ENCODE measurements at places on chromosomes 16 and 17. TPM values are rescaled to one million over a fixed set of nuclear protein-coding genes. Genes with fewer than 3 reads are reported as not detected.

GPR142 gene
- 0.64 TPM for total RNA-seq

- no peak for DNase-seq
Measured at GRCh38 chr16:89811321-89811720, 5.1 kb downstream of the FANCA start.

DNA sequence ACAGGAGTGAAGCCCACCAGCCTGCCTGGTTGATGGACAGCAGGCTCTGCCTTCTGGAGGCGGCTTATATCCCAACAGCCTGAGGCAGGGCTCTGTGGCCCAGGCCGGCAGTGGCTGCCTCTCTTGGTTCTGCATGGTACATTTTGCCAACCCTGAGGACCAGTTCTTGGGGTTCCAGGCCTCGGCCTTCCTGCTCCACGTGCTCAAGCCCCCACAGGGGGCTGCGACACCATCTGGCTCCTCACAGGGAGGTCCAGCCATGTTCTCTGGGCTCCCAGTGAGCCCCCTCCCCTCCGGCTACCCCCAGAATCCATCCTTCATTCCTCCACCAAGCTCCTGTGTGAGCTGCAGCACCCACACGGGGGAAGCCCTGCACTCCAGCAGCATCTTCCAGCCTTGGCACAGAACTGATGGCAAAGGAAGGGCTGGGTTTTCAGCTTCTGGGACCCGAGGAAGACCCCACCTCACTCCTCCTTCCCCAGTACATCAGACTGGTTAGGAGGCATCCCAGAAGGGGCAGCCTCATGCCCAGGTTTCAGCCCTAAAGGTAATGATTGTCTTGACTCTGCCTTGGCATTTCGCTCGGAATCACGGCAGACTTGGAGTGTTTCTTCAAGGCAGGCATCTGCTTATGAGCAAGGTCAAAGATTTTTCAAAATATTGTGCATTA lies 231.2 kb downstream of the CPPED1 start:
- DNase-seq = no peak

- DNase-seq = no peak
Measured at GRCh38 chr17:12996357-12996756, 21.5 kb downstream of the ELAC2 start.

DNA sequence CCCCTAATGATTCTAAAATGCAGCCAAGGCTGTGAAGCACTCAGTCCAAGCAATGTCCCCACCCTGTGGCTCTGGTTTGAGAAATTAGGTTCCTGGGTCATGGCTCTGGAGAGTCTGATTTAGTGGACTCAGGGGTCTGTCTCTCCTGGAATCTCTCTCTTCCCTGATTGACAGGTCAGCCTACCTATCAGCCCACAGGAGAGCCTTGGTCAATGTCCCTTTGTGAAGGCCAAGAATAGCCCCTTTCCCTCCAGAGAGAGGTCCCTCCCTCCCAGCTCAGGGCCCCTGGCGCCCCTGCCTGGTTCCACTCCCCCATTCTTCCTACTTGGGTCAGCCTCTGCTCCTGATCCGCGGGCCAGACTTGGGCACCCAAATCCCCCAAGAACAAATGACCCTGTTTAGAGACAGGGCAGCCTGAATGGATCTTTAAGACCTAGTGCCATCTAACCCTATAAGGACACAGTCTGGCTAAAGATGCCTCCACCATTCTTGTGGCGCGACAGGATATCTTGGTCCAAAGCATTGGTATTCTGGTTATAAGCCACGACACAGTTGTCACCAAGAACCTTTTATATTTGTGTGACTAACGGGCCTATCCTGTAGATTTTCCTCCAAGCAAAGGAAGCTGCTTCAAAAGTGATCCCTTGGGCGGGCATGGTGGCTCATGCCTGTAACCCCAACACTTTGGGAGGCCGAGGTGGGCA lies 38.3 kb upstream of the PRSS54 start:
- DNase-seq = no peak
